ENCODE measurements at places on chromosomes 4 and X.

GRCh38 chrX:46831765-46832327 lies 5.0 kb upstream of the RP2 start:
- no peak for DNase-seq

DNA sequence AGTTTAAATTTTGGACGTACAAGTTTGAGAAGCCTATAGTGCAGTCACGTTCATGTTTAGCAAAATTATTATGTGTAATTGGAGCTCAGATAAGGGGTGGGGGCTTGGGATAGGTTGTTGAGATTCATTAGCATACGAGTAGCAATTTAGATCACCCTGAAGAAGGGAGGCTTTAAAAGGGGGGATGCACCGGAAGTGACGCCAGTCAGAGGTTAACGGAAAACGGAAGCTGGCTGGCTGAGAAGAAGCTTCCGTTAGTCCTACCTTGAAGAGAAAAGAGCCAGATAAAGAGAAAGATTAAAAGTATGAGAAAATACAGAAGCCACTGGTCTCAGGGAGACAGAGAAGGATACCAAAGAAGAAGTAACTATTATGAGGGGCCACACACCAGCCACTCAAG lies 1.1 kb upstream of the NXT2 start:
- DNase-seq: no peak

GRCh38 chrX:93259029-93259428 lies 414.3 kb downstream of the NAP1L3 start:
- no peak for DNase-seq

- DNase-seq: no peak
Measured at GRCh38 chr4:16993956-16994840, 95.8 kb upstream of the LDB2 start.

GRCh38 chrX:38692961-38693360 lies 108.3 kb upstream of the MID1IP1 start:
- no peak for DNase-seq

DNA sequence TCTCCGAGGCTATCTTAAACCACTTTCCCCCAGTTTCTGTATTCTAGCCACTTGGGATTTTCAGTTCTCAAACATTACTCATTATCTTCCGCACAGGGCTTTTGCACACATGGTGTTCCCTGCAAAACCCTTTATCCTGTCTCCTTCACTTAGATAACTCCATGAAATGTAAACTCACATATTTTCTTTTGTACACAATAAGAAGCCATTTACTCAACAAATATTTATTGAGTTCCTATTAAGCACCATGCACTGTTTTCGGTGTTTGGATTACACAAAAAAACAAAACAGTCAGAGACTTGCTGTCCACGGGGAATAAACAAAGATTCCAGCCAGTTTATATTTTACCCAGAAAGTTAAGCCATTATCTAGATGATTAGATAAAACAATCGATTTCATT lies 42.5 kb upstream of the UNC5C start:
- DNase-seq: no peak

GRCh38 chr4:99894998-99895397 lies 771 bp upstream of the LAMTOR3 start:
- DNase-seq: no peak

DNA sequence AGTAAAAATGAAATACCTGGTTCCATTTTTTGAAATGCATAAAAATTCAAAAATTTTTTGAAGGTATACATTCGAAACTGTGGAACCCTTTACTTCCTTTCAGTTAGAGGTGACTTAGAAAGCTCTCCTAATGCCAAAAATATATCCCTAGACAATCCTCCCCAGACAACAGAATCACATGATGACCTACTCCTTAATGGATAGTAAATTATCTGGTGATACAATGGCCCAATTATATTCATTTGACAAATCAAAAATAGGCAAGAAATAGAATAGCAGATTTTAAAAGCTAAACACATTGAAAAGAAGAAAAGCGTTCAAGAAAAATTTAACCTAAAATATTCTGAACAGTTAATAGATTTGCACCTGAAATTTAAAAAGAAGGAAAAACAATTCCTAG lies 3.5 kb upstream of the UGT2A2 start:
- DNase-seq: no peak

Data from activated CD8-positive, alpha-beta memory T cell treated with anti-CD3 and anti-CD28 coated beads for 1 hour (primary cell).